ENCODE measurements at places on chromosomes 6 and 20.
A peak's percentile ranks its signal among the peaks of the same experiment; 100 is the strongest.

- no peak for DNase-seq
Observed at GRCh38 chr6:15033850-15034203, 212.0 kb upstream of the JARID2 start.

DNA sequence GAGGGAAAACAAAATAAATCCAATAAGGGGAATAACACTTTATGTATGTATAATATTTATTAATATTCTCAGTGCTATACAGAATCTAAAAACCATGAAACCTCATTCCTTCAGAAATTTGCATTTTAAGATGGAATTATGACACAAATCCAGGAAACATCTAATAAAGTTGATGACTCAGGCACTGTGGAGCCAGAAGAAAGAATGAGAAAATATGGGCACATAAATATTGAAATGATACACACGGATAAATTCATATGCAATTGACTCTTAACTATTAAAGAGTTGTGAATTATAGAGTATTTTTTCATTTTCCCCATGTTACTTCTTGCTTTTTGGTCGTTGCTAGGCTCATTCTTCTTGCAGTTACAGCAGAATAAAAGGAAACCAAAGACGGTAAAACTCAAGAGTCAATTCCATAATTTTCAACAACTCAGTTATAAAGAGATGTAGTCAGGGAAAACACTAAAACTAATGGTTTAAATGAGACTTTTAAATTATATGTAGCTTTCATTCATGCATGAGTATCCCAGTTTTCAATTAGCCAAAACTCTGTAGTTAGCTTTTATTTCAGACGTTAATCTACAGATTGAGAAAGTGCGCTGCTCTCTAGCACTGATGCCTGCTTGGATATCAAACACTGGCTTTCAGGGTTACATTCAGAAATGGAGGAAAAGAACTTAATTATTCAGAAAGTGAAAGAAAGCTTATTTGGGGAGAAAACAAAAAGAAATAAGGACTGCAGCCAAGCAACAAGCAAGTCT, 95.4 kb downstream of the ADGRB3 start:
- DNase-seq = no peak

DNA sequence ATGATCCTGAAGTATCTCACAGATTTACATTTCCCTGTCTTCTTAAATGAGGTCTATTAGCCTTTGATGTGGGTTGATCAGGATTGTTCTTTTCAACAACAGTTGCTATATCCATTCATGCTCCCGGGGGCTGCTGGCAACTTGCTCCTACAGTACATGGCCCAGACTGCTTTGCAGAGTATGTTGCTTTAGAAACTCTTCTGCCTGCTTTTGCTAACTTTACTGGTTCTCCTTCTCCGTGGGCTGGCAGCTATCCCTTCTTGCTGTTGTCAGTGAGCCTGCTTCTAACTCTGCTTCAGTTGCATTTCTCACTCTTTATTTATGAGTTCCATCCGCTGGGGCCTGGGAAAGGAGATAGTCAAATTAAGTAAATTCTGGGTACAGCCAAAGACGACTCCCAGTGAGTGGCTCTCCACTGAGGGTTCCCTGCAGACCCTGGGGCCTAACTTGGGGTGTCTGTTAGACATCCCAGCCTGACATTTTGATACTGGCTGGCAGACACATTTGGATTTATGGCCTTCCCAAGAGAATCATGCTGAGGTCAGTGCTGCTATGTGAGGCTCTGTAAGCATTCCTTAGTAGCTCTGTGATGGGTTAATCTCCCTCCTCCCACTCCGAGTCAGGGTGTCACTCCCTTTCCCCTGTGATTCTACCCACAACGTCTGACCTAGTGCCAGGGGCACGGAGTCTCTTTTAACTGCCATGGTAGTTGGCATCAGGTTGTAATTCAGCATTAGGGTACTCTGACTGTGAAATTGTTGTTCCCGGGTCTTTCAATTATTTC, 73.6 kb downstream of the SLX4IP start:
- DNase-seq = no peak

DNA sequence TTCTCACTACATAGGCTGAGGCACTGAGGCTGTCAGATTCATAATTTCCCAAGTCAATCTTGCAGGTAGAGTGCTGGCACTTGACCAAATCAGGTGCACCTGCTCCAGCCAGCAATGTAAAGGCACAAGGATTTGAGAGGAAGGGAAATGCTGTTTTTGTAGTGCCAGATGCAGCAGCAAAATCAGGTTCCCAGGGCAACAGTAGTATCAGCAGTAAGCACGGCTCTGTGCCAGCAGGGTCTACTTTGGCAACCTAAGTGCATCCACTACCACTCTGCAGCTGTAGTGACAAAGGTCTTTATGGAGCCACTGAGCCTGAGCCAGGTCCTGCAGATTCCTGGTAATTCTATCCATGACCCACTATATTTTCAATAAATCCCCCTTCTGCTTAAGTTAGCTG, 329.5 kb downstream of the TPBG start:
- DNase-seq = no peak

- DNase-seq = no peak
Observed at GRCh38 chr6:140849456-140849855, 1283.3 kb upstream of the GJE1 start.

DNA sequence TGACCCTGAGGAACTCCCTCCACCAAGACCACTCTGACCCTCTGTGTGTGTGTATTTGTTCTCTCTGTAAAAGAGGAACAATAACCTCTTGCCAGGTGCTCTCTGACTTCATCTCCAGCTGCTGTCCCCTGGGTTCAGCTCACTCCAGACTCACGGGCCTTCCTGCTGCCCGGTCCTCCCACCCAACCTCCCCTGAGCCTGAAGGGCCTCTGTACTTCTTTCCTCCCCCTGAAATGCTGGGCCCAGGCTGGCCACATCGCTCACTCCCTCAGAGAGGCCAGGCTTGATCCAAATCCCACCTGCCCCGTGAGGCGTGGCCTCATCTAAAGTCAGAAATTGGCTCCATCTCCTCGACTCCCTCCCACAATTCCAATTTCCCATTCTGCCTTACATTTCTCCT, 202.4 kb downstream of the PRKN start:
- no peak for DNase-seq

GRCh38 chr20:5470943-5471342, 154.2 kb upstream of the PROKR2 start:
- DNase-seq = no peak

DNA sequence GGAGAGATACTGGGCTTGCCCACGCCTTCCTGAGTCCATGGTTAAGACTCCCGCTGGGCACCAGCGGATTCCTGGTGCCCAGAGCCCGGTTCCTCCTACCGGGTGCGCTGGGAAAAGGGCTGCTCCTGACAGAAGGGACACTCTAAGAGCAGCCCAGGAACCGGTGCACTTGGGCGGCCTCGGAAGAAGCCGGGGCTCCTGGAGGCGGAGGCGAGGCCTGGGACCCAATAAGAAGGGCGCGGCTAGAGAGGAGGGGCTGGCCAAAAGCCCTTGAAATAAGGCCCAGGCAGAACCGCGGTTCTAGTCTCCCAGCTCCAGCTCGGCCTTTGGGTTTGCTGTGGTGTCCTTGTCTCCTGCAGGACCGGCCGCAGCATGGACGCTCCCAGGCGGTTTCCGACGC, at the start of gene KHDC3L:
Gene KHDC3L, plus strand, starts transcription at position 301 of the 400 bp plus-strand sequence. Its CDS starts 72 bp downstream, at position 373.
- DNase-seq = no peak

GRCh38 chr6:168956884-168957730, 296.5 kb downstream of the THBS2 start:
- peak; percentile 60 for DNase-seq

GRCh38 chr6:10386220-10386619, 28.7 kb downstream of the TFAP2A start:
- DNase-seq = no peak

GRCh38 chr6:132412656-132413498, 11.6 kb upstream of the MOXD1 start:
- DNase-seq = no peak

DNA sequence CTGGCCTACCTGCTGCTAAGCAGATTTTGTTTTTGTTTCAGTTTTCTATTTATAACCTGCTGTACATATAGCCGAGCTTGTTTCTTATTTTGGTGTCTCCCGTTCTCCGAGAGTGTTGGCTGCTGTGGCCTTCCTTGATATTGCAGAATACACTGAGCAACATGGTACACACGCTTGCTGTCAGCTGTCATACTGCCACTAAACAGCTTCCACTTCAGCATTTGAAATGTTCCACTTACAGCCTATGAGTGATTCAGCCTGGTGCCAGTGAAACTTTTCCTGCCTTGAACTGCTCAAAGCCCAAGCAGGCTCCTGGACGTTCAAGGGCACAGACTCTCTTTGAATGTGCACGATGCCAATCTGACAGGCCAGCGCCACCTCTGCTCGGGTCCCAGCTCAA, 87.1 kb downstream of the PSMG4 start:
- DNase-seq = no peak

DNA sequence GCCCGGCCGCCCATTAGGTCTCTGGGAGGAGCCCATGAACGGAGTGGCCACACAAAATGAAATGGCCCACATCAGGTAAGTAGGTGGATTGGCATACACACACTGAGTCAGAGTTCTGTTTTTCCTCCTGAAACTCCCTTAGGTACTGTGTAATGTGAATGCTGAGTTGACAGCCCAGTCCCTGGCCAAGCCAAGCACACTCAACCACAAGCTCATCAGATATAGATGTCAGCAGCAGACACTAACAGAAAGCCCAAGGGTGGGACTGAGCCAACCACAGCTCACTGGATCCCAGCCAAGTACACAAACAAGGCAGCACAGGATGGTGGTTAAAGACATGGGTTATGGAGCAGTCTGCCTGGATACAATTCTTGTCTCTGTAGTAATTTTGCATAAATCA, 403.4 kb downstream of the GJA1 start:
- DNase-seq = no peak

GRCh38 chr6:145814035-145814500, 527 bp downstream of the FBXO30 start:
- peak; percentile 49 for DNase-seq

GRCh38 chr6:24358219-24358821, 461 bp upstream of the DCDC2 start:
- no peak for DNase-seq

DNA sequence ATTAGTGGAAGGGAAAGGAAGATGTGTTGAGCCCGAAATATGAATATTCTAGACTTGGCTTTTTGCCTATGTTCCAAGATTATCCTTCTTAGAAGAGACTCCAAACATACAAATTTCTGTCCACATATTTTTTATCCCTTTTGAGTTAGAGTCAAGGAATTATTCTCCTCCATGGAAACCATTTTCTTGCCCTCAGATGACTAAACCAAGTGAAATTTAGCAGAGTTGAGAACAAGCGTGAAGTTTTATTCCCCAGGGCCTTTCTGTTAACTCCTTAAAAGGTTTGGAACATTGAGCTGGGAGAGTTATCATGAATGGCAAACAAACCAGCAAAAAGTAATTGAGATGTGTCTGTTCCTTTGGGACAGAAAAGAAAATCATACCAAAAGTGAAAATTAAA, 286.1 kb upstream of the PLCB4 start:
- DNase-seq = no peak

DNA sequence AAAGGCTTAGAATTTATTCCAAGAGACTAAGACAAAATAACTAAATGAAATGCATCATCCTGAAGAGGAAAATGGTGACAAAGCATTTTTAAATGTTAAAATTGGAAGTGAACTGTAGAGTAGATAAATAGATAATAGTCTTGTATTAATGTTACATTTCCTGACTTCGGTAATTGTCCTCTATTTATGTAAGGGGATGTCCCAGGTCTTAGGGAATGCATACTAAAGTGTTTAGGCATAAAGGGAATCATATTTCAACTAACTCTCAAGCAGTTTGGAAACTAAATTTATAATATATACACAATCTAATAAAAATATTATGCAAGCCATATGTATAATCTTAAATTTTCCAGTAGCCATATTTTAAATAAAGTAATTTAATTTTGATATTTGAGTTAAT, 159.3 kb downstream of the WDR27 start:
- DNase-seq = no peak

DNA sequence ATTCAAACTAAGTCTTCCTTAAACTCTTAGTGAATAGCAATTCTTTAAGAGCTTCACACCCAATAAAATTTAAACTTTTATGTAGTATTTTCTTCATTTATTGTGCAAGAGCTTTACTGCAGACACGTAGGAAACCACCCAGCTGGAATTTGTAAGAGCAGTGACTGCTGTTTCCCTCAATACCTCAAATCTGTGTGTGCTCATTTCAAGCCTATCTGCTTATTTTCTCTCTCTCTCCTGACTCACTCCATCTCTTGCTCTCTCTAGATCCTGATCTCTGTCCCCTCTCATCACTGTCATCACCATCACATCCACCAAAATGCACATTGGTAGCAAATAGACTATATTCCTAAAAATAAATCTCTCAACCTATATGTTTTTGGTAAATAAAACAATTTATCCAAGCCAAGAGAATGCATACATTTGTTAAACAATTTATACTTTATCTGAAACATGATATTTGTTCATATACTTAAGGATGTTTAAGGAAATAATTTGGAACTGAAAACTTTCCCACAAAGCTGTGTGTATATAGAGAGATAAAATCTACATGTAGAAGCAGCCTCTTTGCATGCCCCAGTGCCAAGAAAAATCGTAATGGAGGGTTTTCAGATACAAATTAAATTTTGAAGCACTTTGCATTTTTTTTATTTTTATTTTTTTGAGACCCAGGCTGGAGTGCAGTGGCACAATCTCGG, 273.0 kb downstream of the TFAP2A start:
- DNase-seq = no peak

- DNase-seq = no peak
Observed at GRCh38 chr20:29300579-29301551, 1956.6 kb upstream of the DEFB115 start.

- DNase-seq = no peak
Observed at GRCh38 chr20:10565922-10566897, 107.6 kb downstream of the JAG1 start.

GRCh38 chr6:161463071-161463470, 189.2 kb upstream of the AGPAT4 start:
- no peak for DNase-seq

GRCh38 chr6:6840831-6841291, 252.3 kb downstream of the LY86 start:
- no peak for DNase-seq

GRCh38 chr6:110042670-110043296, 64.7 kb downstream of the GPR6 start:
- DNase-seq = no peak

DNA sequence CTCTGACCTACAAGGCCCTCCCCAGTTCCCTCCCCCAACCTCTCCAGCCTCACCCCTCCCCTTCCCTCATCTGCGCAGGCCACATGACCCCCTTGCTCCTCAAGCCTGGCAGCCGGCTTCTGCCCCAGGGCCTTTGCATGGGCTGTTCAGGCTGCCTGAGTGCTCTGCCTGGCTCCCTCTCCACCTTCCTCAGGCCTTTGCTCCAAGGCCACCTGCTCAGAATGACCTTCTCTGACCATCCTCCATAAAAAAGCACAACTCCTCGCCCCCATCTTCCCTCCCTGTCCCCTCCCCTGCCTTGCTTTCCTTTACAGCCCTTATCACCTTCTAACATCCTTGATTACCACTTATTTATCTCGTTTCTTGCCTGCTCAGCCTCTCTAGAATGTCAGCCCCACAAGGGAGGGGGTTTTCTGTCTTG, 38.7 kb downstream of the SPDEF start:
- no peak for DNase-seq
